ENCODE measurements at places on chromosomes 3 and 15. TPM values are rescaled to one million over a fixed set of nuclear protein-coding genes. Genes with fewer than 3 reads are reported as not detected.

- peak; percentile 90 for DNase-seq
Measured at GRCh38 chr3:184472723-184473428, 88.7 kb upstream of the EPHB3 start.

GRCh38 chr15:43527802-43528541 lies 10.6 kb downstream of the MAP1A start:
- no peak for DNase-seq

DNA sequence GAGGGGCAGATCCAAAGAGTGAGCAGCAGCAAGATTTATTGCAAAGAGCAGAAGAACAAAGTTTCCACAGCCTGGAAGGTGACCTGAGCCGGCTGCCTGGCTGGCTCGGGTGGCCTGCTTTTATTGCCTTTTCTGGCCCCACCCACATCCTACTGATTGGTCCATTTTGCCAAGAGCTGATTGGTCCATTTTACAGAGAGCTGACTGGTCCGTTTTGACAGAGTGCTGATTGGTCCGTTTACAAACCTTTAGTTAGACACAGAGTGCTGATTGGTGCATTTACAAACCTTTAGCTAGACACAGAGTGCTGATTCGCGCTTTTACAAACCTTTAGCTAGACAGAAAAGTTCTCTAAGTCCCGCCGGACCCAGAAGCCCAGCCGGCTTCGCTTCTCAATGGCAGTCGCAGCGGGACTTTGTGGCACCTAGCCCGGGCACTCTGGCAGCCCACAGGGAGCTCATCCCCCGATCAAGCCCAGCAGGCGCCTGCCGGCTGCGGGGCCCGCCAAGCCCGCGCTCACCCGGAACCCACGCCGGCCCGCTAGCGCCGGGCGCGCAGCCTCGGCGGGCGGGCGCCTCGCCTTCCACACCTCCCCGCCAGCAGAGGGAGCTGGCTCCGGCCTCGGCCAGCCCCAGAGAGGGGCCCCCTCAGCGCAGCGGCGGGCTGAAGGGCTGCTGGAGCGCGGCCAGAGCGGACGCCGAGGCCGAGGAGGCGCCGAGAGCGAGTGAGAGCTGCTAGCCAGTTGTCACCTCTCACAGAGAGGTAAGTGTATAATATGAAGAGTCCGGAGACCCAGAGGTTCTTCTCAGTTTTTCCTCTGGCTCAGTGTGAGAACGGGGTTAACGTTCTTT lies 339.2 kb downstream of the CHL1 start:
- no peak for DNase-seq

DNA sequence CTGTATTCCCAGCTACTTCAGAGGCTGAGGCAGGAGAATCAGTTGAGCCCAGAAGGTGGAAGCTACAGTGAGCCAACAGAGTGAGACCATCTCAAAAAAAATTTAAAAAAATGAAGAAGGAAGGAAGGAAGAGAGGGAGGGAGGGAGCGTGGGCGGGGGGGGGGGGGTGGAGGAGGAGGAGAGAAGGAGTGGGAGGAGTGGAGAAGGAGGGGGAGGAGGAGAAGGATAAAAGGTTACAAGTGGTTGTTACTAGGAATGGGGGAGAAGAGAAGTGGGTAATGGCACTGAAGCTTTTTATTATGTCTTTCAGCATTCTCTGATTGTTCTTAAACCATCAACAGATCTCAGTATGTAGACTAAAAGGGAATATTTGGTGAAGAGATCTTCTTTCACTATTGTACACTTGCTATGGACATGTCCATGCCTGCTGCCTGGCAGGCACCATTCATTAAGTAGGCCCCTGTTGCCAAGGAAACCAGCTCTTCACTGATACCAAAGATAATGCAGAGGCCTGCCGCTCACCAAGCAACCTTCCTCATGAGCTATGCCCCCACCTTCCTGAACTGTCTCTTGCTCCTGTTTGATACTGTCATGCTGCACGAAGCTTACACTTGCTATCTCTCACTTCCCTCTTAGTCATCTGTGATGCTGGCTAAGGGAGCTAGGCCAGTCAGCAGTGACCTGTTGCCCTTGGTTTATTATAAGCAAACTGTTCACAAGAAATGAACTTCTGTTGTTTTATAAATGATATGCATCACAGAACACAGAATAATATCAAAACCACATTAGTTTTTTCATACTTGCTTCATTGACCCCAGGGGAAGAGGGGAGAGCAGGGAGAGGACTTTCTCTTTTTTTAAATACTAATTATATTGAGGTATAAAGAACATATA lies 23.1 kb downstream of the EPM2AIP1 start:
- peak; percentile 74 for DNase-seq

The DZIP1L gene
- total RNA-seq, result 17.4 TPM

Measured in lower leg skin (tissue), 4 donors.